Right ventricle myocardium superior (tissue), 1 donor: ENCODE measurements at places on chromosomes 2 and 18. TPM values are rescaled to one million over a fixed set of nuclear protein-coding genes. Genes with fewer than 3 reads are reported as not detected.

ALPG gene
- not detected for total RNA-seq

IGFBP2 gene
- 51.1 TPM for total RNA-seq

- DNase-seq, result no peak
Observed at GRCh38 chr2:11121099-11121822, 34.0 kb upstream of the SLC66A3 start.

- DNase-seq, result no peak
Observed at GRCh38 chr18:41069167-41069566, 885.9 kb upstream of the PIK3C3 start.

- no peak for DNase-seq
Observed at GRCh38 chr2:152126664-152127063, 27.8 kb upstream of the CACNB4 start.
